Activated naive CD4-positive, alpha-beta T cell treated with anti-CD3 and anti-CD28 coated beads, Interleukin-2, amount 50 U/mL, for 72 hours (primary cell): ENCODE measurements at places on chromosomes 12 and 14. TPM values are rescaled to one million over a fixed set of nuclear protein-coding genes. Genes with fewer than 3 reads are reported as not detected.

The LRP1-AS gene
- total RNA-seq = not detected

The FOXN4 gene
- not detected for total RNA-seq

The ART4 gene
- not detected for total RNA-seq

The RPGRIP1 gene
- total RNA-seq = not detected

The LALBA gene
- not detected for total RNA-seq

DNA sequence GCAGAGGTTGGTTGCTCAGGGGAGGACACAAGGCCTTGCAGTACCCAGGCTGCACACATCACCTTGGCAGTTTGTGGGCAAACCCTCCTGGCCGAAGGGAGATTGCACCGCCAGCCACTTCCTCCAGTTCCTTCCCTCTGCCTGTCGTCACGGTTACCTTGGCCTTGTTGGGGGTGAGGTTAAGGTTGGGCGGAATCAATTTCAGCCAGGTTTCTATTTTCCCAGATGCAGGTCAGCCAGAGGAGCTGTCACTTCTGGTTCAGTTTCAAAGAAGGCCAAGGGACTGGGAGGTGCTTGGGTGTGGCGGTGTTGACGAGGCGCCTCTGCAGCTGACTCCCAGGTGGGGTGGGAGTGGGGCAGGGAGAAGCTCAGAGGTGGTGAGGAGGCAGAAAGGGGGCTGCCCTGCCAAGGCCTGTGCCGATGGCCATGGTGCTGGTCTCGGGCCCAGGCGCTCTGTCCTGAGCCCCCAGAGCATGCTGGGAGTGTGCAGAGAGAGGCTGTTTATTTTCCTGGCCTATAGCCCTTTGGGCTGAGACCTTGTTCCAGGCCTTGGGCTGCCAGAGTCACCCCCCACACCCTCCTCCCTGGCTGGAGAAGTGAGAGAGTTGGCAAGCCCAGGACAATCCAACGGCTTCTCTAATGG is 31.4 kb downstream of the JDP2 start:
- no peak for DNase-seq

DNA sequence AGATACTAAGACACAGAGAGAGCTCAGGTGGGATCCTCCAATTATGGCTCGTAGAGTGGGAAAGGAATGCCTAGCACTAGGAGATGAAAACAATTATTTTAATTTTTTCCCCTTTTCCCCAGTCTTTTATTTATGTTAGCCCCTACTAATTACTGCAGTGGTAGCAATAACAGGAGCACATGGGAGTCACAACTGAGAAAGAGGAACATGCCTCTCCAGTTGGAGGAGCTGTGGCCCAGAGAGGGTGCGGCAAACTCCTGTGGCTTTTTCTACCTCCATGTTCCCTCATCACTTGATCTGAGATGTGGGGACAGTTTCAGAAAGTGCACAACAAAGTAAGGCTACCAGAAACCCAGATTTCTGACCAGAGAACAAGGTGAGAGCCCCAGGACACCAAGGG is 25.9 kb upstream of the POC1B start:
- DNase-seq = no peak

DNA sequence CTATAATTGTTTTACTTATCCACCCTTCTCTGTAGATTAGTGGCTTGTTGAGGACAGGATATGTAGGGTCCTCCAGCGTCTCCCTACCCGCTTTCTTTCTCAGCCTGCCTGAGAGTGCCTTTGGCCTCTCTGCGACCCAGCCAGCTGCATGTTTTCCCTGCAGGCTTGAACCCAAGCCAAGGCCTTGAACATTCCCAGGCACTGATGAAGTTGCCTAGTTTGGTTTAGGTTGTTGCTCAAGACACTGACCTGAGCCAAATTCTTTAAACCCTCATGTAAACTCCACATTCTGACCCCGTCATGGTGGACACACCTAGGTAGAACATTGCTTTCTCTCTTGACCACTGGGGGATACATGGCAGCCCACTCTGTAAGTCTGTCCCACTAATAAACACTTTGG is 33.4 kb upstream of the TXNRD1 start:
- DNase-seq = no peak

DNA sequence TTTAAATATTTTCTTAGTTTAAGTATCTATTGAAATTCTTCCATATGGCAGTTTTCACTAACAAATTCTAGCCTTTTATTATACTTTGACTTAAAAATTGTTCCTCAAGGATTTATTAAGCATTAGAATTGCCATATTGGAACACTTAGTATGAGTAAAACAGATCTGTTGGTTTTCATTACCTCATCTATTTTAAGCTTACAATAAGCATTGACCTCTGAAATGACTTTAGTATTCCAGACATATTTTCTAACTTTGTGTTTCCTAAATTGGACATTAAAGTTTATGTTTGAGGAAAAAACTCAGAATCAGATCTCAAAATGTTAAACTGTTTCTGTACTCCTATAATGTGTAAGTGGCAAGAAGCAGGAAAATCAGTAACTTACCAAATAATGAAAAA is 48.4 kb downstream of the CSRP2 start:
- DNase-seq = no peak

GRCh38 chr14:51516706-51517395 is 134.9 kb upstream of the FRMD6 start:
- no peak for DNase-seq

- no peak for DNase-seq
These were observed 26.9 kb downstream of the ZDHHC17 start for GRCh38 chr12:76790564-76791552.

DNA sequence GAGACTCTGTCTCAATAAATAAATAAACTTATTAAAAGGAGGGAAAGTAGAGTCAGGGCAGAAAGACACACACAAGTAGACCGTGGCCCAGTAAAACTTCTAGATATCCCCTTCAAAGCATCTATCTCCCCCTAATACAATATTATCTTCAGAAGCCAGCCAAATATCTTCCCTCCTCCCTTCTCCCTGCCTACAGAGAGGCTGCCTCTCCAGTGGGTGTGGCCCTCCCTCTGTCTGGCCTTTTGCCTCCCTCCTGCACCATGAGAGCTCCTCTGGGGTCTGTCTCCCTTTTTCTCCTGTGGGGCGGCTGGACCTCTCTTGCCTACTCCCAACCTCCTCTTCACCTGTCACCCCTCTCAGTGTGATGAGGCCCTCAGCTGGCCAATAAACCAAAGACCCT is 139.2 kb downstream of the EGLN3 start:
- no peak for DNase-seq

DNA sequence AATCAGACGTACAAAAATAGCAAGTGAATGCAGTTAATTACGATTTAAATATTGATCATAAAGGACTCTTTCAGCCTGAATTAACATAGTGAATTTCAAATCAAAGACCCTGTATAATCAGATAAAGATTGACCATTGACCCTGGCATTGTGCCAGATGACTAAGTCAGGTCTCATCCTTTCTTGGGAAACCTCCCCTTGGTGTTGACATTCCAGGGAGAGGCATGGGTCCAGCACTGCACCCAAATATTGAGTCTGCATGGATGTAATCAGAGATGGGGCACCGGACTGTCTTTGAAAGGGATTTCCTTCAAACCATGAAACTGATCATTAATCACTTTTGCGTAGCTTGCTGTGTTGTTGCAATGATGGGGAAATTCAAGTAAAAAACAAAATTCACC is 1138.2 kb downstream of the BCL11B start:
- DNase-seq = no peak

DNA sequence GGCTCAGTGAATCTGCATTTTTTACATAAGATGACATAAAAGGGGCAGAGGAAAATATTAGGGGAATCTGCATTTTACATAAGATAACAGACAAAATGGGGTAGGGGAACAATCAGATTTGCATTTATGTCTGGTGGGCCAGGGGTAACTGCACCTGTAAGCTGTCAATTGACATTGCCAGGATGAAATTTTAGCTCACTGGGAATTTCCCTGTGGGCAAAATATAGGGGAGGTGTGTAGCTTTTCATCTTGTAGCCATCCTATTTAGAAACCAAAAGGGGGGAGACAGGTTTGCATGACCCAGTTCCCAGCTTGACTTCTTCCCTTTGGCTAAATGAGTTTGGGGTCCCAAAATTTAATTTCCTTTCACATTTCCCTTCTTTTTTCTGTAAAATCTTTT is 3.5 kb downstream of the PCNX4 start:
- no peak for DNase-seq

GRCh38 chr12:20477672-20478071 is 109.3 kb downstream of the PDE3A start:
- no peak for DNase-seq

GRCh38 chr12:70983692-70984091 is 63.2 kb upstream of the PTPRR start:
- no peak for DNase-seq

GRCh38 chr12:72012874-72013273 is 74.2 kb downstream of the TPH2 start:
- DNase-seq = no peak

DNA sequence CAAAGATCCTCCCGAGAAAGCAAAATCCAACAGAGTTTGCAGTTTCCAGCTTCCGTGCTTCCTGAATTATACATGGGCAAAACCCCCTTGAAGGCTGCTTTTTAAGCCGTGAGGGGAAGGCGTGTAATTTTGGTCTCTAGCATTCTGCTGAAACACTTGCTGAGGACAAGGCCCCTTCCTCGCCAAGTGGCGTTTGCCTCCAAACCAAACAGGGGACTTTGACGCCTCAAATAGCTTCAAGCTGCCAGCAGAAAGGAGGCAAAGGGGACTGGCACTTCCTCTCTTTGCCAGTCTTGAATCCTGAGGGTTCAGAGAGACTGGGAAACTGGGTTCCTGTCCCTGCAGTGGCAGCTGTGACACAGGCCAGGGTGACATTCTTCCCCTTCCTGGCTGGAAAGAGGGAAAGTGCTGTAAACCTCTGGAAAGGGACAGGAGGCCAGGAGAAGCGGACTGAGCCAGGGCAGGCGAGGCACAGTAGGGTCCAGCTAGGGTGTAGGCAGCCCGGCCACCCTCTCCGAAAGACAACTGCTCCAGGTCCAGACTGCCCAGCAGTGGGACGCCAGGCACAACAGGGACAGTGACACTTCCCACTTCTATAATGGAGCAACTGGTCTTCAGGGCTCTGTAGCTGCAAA is 96.2 kb upstream of the MED13L start:
- DNase-seq = no peak
